Thoracic aorta (tissue), 2 donors: ENCODE measurements at places on chromosomes 13 and 19.

DNA sequence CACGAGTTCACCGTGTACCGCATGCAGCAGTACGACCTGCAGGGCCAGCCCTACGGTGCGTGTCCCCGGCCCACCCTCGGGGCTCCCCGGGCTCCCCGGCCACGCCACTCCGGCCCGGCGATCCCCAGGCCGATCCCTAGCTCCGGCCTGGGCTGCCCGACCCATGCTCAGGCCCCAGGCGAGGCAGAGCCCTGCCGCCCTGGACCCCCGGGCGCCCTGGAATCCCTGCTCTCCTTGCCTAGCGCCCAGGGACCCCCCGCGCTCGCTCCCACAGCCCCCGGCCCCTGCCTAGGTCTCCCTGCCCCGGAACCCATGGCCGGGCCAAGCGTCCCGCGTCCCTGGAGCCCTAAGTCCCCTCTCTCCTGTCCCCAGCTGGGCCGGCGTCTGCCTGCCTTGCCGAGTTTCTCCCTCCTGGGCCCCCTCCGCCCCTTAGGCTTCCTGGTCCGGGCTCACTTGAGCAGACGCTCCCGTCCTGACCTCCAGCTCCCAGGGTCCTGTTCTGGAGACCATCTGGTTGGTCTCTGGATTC lies 494 bp downstream of the NCLN start:
- H3K27me3 ChIP-seq: no peaks in the 10 kb centered on the region
- H3K4me3 ChIP-seq: peak overlapping the region; percentile 85
- no peaks in the 10 kb centered on the region for H3K36me3 ChIP-seq
- no peak for DNase-seq

DNA sequence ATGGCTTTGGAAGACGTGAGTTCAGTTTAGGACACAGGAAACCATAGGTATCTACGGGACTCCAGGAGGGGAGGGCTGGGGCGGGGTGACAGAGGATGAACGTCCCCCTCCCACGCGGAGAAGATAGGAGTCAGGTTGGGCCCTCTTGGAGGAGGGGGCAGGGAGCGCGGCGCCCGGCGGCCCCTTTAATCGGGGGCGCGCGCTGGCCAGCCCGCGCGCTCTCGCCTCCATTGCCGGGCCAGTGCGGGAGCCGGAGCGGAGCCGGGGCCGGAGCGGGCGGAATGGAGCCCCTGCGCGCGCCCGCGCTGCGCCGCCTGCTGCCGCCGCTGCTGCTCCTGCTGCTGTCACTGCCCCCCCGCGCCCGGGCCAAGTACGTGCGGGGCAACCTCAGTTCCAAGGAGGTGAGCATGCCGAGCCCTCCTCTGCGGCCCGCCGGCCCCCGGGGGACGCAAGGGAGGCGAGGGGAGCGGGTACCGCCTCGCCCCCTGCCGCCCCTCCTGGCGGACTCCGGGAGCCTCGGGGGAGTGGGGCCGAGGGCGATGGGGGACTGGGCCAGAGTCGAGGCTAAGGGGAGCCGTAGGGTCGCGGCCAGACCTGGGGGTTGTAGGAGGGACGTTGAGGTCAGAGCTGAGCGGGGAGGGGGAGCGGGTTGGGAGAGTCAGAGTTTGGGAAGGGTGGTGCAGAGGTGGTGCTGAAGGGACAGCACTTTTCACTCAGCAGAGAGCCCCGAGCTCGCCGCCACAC lies at the start of gene TMEM145:
Gene TMEM145 (plus strand): TSS at position 214 of the 744 bp plus-strand sequence. CDS start 68 bp downstream, at position 282.
- H3K27me3 ChIP-seq: no peaks in the 10 kb centered on the region
- DNase-seq: no peak
- peak within 1 kb of the TSS; percentile 60 for H3K4me3 ChIP-seq
- no peaks in the 10 kb centered on the region for H3K36me3 ChIP-seq
- H3K27ac ChIP-seq: no peak within 1 kb of the TSS
- peaks cover 9% of the 10 kb centered on the region for H3K4me1 ChIP-seq

- DNase-seq: no peak
- H3K27ac ChIP-seq: no peak within 1 kb of the TSS
- peaks cover 37% of the 10 kb centered on the region for H3K27me3 ChIP-seq
- H3K4me3 ChIP-seq: peak within 1 kb of the TSS; percentile 60
- H3K4me1 ChIP-seq: peaks cover 20% of the 10 kb centered on the region
These were observed at the start of gene SOX21 for GRCh38 chr13:94712287-94712811. SOX21 (minus strand) TSS chr13:94712545; CDS start chr13:94712049, 496 bp downstream.

- no peak for DNase-seq
- H3K36me3 ChIP-seq: no peaks in the 10 kb centered on the region
- no peak overlapping the region for H3K4me3 ChIP-seq
- no peak overlapping the region for H3K27ac ChIP-seq
- peaks cover 9% of the 10 kb centered on the region for H3K4me1 ChIP-seq
- H3K27me3 ChIP-seq: no peaks in the 10 kb centered on the region
These were observed 31.1 kb downstream of the CEACAM8 start for GRCh38 chr19:42563352-42564210.

GRCh38 chr19:33383720-33384292 lies 10.3 kb downstream of the CEBPG start:
- peaks cover 14% of the 10 kb centered on the region for H3K4me1 ChIP-seq
- no peak overlapping the region for H3K27ac ChIP-seq
- no peak overlapping the region for H3K4me3 ChIP-seq
- H3K27me3 ChIP-seq: no peaks in the 10 kb centered on the region
- peaks cover 18% of the 10 kb centered on the region for H3K36me3 ChIP-seq

DNA sequence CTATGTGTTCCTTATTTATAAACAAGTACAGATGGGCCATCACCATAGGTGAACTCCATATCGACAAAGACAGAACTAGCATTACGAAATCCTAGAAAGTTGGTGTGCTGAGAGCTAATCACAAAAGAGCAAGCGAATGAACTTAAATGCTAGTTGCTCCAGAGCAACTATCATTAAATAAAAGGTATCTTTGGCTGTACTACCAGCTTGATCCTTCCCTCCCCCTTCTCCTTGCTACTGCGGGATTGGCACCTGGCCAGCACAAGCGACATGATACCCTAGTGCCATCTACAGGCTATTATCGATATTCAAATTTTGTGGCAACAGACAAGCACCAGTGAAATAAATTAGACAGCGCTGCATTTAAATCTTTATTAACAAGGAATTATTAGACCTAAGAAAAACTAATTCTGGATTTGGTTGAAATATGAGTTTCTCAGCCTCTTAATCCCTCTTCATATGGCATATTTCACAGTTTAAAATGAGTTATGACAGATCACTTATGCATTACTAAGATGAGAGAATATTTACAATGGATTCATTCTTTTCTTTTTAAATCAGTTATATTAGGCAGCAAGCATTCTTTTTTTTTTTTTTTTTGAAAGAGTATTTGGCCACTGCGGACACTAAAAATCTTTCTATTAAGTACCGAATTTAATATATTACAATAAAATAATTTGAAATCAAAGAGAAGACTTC lies 5.8 kb downstream of the PCDH9 start:
- peaks cover 17% of the 10 kb centered on the region for H3K4me1 ChIP-seq
- H3K27me3 ChIP-seq: no peaks in the 10 kb centered on the region
- H3K27ac ChIP-seq: no peak overlapping the region

- peak overlapping the region; percentile 86 for H3K4me3 ChIP-seq
- H3K27me3 ChIP-seq: no peaks in the 10 kb centered on the region
- peak overlapping the region; percentile 58 for H3K27ac ChIP-seq
- no peak for DNase-seq
- no peaks in the 10 kb centered on the region for H3K36me3 ChIP-seq
- peaks cover 14% of the 10 kb centered on the region for H3K4me1 ChIP-seq
These were observed 1.6 kb downstream of the MEX3D start for GRCh38 chr19:1566392-1567115.

DNA sequence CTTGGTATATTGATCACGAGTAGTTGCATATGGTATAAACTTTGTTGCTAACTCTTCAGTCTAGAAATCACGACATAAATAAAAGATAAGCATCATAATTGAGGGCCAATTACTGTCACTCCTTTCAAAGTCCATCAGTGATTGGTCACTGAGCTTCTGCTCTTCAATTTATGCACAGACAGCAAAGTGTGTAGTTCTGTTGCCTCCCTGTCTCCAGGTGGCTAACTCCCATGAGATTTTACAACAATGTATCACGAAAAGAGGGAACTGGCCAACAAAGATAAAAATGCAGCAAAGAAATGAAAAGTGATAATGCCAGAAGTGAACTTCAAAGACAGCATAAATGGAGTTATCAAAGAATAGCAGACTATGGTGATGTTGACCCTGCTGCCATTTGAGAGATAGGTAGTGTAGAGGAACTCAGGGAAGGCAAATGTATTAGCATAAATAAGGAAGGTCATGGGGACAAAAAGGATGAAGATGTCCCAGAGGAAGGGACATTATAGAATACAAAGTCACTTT lies 12.7 kb upstream of the TNFSF14 start:
- H3K27me3 ChIP-seq: no peaks in the 10 kb centered on the region
- no peak for DNase-seq
- H3K4me3 ChIP-seq: no peak overlapping the region
- H3K27ac ChIP-seq: no peak overlapping the region
- H3K4me1 ChIP-seq: no peaks in the 10 kb centered on the region

DNA sequence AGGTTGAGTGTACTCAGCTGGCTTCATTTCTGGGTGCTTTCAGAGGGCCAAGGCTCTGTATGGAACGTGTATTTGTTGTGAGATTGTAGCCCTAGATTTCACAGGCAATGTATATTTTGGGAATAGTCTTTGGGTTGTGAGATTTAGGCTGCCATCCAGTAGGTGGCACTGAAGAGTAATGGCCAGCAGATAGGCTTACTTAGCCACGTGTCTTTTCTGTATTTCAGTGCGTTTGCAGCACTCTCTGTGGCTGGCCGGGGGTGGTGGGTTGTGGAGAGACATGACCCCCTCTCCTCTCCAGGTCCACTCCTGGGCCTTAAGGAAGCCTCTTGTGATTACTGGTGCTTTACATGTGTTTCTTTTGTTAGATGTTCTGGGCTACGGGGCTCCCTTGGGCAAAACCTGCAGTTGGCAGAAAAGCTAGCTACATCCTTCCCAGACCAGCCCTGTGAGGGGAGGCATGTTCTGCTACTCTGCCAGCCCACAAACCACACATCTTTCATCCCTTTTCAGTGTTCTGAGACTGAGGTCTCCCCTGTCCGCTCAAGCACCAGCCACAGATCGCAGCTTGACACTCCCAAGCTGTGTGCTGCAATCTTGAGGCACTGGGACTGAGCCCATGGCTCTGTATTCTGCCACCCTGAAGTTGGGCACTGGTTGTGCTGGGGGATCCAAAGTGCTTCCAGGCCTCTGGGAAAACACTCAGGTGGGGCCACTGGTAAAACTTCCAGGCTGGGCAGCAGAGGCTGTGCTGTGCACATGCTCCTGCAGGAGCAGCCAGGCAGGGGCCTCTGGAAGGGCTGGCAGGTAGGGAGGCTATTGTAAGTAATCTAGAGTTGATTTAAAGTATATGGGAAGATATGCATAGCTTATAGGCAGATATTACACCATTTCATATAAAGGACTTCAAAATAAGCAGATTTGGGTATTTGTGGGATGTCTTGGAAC lies 1096.8 kb upstream of the PCDH20 start:
- no peak overlapping the region for H3K4me3 ChIP-seq
- no peaks in the 10 kb centered on the region for H3K36me3 ChIP-seq
- no peak overlapping the region for H3K27ac ChIP-seq
- H3K27me3 ChIP-seq: no peaks in the 10 kb centered on the region
- no peak for DNase-seq
- no peaks in the 10 kb centered on the region for H3K4me1 ChIP-seq
